Gastrocnemius medialis (tissue), 4 donors: ENCODE measurements at places on chromosomes 12 and 14. TPM values are rescaled to one million over a fixed set of nuclear protein-coding genes. Genes with fewer than 3 reads are reported as not detected.

DNA sequence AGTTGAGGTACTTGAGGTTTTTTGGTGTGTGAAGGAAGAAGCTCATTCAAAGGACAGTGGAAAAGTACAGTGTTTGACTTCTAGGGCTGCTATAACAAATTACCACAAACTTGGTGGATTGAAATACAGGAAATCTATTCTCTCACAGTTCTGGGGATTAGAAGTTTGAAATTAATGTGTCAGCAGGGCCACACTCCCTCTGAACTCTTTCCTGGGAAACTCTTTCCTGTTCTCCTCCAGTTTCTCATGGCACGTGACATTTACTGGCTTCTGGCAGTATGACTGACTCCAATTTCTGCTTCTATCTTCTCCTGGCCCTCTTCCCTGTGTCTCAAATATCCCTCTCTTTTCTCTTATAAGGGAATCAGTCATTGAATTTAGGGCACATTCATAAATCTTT is 160.2 kb downstream of the CCDC91 start:
- no peak for DNase-seq
- H3K4me1 ChIP-seq: peaks cover 6% of the 10 kb centered on the region
- no peaks in the 10 kb centered on the region for H3K36me3 ChIP-seq
- no peaks in the 10 kb centered on the region for H3K27me3 ChIP-seq

DNA sequence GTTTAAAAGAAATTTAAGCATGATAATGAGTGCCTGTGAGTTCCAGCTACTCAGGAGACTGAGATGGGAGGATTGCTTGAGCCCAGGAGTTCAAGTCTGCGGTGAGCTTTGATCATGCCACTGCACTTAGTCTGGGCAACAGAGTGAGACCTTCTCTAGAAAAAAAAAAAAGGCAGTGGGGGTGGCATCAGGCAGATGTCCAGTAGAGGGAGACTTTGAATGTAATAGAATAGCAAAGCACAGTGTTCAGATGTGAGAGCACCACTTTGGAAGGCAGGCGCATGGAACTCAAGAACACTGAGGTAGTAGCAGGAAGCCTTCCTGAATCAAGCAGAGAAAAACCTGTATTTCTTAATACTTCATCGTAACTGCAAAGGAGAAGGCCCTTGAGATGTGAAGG is 394.5 kb upstream of the GARIN6 start:
- no peak overlapping the region for H3K4me3 ChIP-seq
- no peaks in the 10 kb centered on the region for H3K36me3 ChIP-seq
- H3K27ac ChIP-seq: no peak overlapping the region
- H3K27me3 ChIP-seq: no peaks in the 10 kb centered on the region
- no peak for DNase-seq

- no peak for DNase-seq
- H3K27me3 ChIP-seq: no peaks in the 10 kb centered on the region
- H3K4me3 ChIP-seq: no peak overlapping the region
- no peaks in the 10 kb centered on the region for H3K36me3 ChIP-seq
- H3K27ac ChIP-seq: no peak overlapping the region
Observed at GRCh38 chr14:96245710-96246538, 10.1 kb upstream of the BDKRB1 start.

GRCh38 chr12:120905856-120906384 is 1.8 kb upstream of the SPPL3 start:
- H3K4me1 ChIP-seq: peaks cover 30% of the 10 kb centered on the region
- no peak for DNase-seq
- H3K27me3 ChIP-seq: no peaks in the 10 kb centered on the region
- H3K27ac ChIP-seq: peak overlapping the region; percentile 78

DNA sequence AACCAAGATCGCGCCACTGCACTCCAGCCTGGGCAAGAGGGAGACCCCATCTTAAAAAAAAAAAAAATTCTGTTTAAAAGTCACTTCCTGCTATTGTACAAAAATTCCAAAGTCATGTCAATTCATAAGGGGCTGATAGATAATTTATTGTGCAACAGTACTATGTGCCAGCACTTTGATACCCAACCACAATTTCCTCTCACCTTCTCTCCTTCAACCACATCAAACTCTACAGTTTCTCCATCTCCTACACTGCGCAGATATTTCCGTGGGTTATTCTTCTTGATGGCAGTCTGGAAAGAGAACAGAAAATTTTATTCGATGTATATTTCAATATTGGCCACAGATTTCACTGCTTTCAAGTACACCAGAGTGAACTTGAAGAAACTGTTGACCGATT is 7.6 kb downstream of the YBX3 start:
- no peak for DNase-seq
- peaks cover 61% of the 10 kb centered on the region for H3K4me1 ChIP-seq
- peaks cover 6% of the 10 kb centered on the region for H3K36me3 ChIP-seq
- peak overlapping the region; percentile 91 for H3K4me3 ChIP-seq

GRCh38 chr14:95526483-95527386 is 8.1 kb upstream of the GLRX5 start:
- peak overlapping the region; percentile 55 for H3K27ac ChIP-seq
- no peak overlapping the region for H3K4me3 ChIP-seq
- no peak for DNase-seq
- no peaks in the 10 kb centered on the region for H3K27me3 ChIP-seq
- no peaks in the 10 kb centered on the region for H3K36me3 ChIP-seq
- peaks cover 59% of the 10 kb centered on the region for H3K4me1 ChIP-seq

DNA sequence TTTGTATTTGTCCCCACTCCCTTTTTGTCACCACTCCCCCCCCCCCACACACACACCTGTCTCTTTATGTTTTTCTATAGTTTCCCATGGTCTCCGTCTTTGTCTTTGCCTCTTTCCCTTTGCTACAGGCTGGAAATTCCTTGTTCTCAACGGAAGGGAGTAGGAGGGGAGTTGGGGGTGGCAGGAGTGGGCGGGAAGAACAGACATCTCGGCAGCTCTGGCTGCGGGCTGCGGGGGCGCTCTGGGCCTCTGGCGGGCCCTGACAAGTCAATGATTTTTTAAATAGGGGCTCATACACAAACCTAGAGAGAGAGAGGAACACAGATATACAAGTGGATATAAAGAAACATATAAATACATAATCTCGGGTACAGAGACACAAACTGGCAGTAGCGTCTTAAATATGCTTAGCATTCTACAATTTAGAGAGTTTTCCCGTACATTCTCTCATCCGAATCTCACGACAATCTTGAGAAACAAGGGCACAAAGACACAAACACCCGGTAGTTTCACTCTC is 2.4 kb upstream of the NAB2 start:
- peak overlapping the region; percentile 83 for H3K4me3 ChIP-seq
- peaks cover 4% of the 10 kb centered on the region for H3K36me3 ChIP-seq
- H3K27ac ChIP-seq: peak overlapping the region; percentile 97

DNA sequence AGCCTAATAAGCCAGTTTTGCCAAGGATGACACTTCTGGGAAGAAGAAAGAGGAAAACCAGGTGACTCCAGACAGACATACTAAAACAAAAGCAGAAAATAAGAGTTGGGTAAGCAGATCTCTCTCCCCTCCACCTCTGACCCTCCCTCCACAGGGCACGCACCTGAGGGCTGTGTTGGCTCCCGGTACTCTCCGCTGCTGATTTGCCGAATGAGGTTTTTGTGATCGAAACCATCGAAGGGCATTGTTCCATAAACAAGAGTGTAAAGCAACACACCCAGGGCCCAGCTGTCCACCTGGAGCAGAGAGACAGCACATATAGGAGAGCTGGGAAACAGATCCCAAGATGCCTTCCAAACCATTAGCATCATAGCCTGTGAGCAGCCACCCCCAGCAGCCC is 68.1 kb downstream of the NUAK1 start:
- H3K4me3 ChIP-seq: no peak overlapping the region
- no peak for DNase-seq
- no peak overlapping the region for H3K27ac ChIP-seq
- peaks cover 44% of the 10 kb centered on the region for H3K36me3 ChIP-seq
- H3K4me1 ChIP-seq: no peaks in the 10 kb centered on the region

- peak; percentile 45 for DNase-seq
- no peaks in the 10 kb centered on the region for H3K36me3 ChIP-seq
- H3K27ac ChIP-seq: peak overlapping the region; percentile 37
- peak overlapping the region; percentile 40 for H3K4me3 ChIP-seq
- H3K4me1 ChIP-seq: peaks cover 30% of the 10 kb centered on the region
- no peaks in the 10 kb centered on the region for H3K27me3 ChIP-seq
Observed at GRCh38 chr12:123267991-123268843, 3.4 kb downstream of the CDK2AP1 start.

DNA sequence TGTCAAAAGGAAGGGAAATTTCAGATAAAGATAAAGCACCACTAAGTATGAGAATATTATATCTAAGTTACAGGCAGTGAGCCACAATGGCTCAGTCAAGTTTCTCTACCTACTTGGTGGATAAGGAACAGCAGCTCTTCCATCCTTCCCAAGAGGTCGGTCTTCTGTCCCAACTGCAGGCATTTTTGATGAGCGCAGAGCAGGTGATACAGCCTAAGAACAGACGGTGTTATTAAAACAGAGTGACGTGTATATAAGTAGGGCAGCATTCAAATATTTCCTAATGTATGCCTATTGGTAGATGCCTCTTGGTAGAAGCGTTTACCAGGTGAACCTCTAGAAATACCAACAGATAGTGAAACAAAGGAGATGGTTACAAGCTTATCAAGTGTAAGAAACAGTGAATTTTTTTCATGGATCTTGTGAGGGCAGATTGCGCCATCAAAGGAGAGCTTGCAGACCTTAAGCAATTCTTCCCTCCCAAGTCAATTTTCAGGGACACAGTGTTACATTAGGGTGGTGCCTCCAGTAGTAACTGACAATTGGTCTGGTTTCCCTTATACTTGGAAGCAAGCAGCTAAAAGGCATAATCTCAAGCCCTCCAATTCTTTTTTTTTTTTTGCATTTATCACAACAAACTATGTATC is 274.5 kb downstream of the MED13L start:
- H3K27ac ChIP-seq: peak overlapping the region; percentile 12
- peaks cover 18% of the 10 kb centered on the region for H3K4me1 ChIP-seq
- H3K27me3 ChIP-seq: no peaks in the 10 kb centered on the region
- no peaks in the 10 kb centered on the region for H3K36me3 ChIP-seq
- H3K4me3 ChIP-seq: no peak overlapping the region

DNA sequence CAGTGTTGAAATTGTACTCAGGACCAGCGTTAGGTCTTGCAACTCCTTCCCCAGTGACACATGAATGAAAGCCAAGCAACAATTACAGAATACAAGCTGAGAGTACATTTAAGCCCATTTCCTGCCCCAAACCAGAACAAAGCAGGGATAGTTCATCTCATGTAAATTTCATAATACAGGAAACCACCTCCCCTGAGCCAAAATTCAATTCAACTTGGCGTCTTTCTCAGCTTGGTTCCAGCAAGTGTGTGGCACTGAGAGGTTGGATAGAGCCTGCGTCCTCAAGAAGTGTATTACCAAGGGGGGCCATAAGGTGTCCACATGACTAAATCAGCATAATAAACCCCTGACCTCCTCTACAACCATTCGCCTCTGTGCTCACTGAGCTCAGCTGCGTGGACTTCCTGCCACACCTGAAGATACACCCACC is 278.9 kb upstream of the CRY1 start:
- H3K36me3 ChIP-seq: no peaks in the 10 kb centered on the region
- no peaks in the 10 kb centered on the region for H3K27me3 ChIP-seq
- H3K4me3 ChIP-seq: no peak overlapping the region
- H3K4me1 ChIP-seq: no peaks in the 10 kb centered on the region
- no peak for DNase-seq
- no peak overlapping the region for H3K27ac ChIP-seq

Gene CLMN
- 5.9 TPM for total RNA-seq

Gene PLCZ1
- not detected for total RNA-seq

Gene FGF6
- 5.9 TPM for total RNA-seq

Gene ADAMTS20
- not detected for total RNA-seq

Gene AHNAK2
- total RNA-seq: 2.0 TPM

Gene MIP
- not detected for total RNA-seq
